Stimulated activated CD4-positive, alpha-beta T cell treated with anti-CD3 and anti-CD28 coated beads, Interleukin-1b, Interleukin-23, amount 100 ng/mL, for 1 hour (primary cell): ENCODE measurements at places on chromosomes 3 and 15.

GRCh38 chr3:69560818-69561217, 174.9 kb upstream of the FRMD4B start:
- DNase-seq = no peak

DNA sequence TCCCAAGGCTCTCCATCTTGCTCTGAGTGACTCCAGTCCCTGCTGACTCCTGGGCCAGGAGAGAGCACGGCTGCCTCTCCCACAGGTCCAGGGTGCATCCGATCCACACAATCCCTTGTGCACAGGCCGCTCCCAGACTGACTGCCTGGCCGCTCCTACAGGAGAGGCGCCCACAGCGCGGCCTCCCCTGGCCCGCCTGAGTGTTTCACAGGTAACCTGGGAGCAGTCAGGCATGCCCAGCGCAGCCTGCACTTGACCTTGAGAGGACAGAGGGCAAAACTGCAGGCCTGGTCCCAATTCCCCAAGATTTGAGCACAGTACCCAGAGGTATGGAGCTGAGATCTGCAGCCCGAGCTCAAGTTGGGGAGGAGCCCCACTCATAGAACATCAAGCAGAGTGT, 490.2 kb downstream of the CNTN6 start:
- DNase-seq = no peak

- DNase-seq = no peak
Observed at GRCh38 chr3:154972951-154973350, 107.2 kb upstream of the MME start.

GRCh38 chr3:139617672-139618268, 60.0 kb downstream of the NMNAT3 start:
- no peak for DNase-seq

GRCh38 chr3:46213201-46213600, 5.1 kb upstream of the CCR1 start:
- DNase-seq = no peak

DNA sequence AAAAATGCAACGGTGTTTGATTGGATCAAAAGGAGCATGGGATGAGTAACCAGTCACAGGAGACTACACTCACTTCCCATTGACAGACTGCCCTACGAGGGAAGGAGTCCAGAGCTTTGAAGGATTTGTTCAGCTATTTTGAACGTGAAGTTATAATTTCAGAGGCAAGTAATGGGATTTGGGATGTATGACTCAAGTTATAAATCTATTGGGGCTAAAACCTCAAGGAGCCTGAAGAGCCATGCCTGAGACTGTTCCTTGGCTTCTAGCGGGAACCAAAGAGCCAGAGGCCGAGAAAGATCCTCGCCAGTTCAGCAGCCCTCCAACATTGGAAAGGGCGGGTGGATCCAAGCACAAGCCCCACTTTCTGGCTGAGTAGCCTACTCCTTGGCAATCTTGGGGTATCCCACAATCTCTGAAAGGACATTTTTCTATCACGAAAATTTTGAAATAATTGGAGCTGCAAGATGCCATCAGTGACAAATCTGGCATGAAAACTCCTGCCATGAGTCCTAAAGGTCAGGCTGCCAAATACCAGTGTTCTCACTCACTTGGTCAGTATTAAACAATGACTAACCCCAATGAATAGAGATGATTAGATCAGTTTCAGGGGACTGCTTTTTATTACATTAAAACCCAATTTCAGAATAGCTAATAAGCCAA, 48.6 kb upstream of the SLCO2A1 start:
- no peak for DNase-seq

DNA sequence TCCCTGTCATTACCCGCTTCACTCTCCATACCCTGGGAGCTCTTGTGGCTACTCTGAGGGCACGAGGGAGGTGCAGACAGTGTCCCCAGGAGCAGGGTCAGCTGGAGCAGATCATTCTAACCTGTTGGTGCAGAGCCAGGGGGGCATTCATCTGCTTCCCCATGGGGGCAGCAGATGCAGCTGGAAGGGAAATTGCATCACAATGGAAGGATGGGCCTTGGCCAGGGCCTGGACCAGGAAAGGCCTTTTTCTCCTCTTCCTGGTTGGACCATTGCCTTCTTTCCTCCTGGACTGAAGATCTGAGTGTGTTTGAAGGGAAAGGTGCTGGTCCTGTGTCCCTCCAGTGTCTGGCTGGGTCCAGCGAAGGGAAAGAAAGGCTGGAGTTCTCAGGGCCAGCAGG, 55.7 kb downstream of the EPHB1 start:
- DNase-seq = no peak

DNA sequence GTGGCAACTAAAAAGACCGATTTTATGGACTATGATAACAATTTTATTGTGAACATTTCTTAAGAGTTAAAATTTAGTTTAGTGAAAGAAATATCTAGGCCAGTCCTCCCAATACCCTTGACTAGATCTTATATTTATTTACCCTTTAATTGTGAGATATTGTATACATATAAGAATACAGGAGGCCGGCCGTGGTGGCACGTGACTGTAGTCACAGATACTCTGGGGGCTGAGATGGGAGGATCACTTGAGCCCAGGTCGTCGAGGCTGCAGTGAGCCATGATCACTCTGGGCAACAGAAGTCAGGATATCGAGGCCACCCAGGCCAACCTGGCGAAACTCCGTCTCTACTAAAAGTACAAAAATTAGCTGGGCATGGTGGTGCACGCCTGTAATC, 756 bp upstream of the RMDN3 start:
- no peak for DNase-seq

GRCh38 chr15:75763137-75763611, 50.5 kb upstream of the CSPG4 start:
- DNase-seq = no peak

GRCh38 chr3:186997061-186997460, 66.7 kb downstream of the ST6GAL1 start:
- DNase-seq = no peak

GRCh38 chr3:175207361-175207760, 348.2 kb downstream of the NAALADL2 start:
- no peak for DNase-seq

GRCh38 chr3:190886945-190887344, 24.5 kb upstream of the GMNC start:
- no peak for DNase-seq

DNA sequence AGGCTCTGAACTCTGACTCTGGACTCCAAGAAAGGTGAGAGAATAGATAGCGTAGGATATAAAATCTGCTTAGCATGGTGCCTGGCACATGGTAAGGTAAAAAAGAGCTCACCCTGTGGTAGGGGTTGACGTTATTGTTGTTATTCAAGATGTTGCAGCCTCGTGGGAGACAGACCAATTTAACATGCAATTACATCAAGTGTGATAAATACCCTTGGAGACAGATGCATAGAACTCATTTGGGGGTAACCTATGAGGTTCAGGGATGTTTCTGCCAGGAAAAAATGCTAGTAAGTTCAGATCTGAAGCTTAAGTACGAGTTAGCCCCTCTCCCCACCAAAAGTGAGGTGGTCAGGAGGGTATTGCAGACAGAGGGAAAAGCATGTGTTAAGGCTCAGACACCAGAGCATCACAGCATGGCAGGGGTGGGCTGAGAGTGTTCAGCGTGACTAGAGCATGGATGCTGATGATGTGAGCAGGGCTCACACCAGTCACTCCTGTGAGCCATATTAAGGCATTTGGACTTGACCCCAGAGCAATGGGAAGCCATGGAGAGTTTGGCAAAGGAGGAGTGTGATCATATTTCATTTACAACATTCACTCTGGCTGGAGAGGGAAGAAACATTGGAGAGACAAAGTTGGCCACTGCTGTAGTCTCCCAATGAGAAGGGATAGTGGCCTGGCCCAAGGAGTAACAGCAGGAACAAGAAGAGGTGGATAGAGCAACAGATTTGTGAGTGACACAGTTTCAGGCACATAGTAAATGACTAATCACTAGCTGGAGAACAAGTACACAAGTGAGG, 181.0 kb downstream of the UACA start:
- no peak for DNase-seq

DNA sequence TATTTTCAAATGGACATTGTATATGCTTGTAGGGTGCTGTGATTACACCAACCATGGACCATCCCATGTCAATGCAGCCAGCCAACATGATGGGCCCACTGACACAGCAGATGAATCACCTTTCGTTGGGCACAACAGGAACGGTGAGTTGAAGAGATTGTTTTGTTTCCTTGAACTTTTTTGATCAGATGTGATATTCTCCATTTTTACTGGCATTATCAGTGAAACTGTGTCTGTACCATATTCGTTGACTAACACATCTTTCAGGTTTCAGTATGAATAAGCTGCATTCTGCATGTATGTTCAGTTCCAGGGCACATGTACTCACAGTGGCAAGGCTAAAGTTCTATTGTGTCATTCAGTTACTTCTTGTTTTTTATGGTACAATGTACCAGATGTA, 655.2 kb downstream of the RBMS3 start:
- DNase-seq = no peak

DNA sequence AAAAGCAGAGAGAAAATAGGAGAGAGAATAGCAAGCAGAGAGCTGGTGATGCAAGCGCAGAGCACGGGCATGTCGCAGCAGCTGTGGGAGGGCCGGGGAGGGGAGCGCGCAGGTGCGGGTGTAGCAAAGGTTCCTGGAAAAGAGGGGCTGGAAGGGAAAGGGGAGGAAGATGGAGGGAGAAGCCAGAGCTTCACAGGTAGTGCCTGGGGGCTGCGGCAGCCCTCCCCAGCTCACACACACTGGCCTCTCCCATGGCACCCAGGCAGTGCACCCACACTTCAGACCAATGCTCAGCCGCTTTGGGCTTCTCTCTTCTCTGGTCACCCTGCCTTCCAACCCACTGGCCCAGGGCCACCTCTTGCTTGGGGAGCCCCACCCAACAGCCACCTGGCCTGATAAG, 72.1 kb downstream of the ADAMTS7 start:
- no peak for DNase-seq

- DNase-seq = no peak
Observed at GRCh38 chr15:38888701-38889221, 324.1 kb upstream of the RASGRP1 start.

DNA sequence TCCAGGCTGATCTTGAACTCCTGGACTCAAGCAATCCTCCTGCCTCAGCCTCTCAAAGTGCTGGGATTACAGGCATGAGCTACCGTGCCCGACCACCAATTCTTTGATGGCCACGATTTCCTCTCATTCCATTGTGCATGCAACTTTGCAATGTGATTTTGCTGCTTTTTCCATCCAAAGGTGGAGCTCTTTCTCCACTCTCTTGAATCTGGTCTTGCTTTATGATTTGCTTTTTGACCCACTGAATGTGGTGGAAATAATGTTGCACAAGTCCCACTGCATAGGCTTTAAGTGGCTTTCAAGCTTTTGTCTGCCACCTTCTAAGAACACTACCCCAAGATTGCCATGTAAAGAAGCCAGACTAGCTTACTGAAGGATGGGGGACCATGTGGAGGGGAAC, 10.6 kb downstream of the RPS27L start:
- no peak for DNase-seq

DNA sequence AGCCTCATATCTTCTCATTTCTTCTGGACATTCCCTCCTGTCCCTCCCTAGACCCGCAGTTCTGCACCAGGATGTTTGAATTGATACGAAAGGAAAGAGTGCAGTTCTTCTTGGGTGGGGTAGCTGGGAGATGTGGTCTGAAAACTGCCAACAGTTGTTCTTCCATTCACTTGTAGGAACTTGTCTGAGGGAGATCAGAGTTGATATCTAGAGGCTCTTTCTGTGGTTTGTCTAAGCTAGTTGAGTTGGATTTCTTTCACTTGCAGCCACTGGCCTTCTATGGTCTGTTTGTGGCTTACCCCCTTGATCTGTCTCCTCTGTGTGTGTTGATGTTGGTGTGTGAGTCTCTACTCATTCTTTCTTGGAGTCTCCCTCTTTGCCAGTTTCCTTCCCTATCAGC, 42.5 kb upstream of the PIK3CB start:
- no peak for DNase-seq

DNA sequence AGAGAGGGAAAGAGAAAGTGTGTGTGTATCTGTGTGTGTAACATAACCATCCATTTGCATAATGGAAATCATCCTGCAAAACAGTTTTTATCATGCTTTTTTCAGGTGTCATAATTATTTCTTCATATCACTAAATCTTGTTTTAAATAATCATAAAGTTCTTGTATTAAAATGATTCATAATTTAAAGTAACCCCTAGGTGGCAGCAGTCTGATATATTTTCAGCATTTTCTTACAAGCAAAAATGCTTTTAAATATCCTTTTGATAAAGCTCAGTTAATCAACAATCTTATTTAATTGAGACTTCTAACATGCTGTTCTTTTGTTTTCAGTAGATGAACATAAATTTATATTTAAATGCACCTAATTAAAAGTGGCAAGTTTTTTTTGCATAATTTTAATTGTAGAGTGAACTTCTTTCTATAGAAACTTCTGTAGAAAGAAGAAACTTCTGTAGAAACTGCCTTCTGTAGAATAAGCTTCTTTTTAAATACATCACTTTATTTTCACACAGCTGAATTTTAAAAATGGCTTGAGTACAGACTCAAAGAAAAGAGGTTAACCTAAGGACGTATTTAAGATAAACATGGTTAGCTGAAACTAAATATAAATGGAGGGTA, 72.5 kb downstream of the OPA1 start:
- DNase-seq = no peak

- DNase-seq = no peak
Observed at GRCh38 chr3:115218859-115219258, 71.8 kb upstream of the ZBTB20 start.

DNA sequence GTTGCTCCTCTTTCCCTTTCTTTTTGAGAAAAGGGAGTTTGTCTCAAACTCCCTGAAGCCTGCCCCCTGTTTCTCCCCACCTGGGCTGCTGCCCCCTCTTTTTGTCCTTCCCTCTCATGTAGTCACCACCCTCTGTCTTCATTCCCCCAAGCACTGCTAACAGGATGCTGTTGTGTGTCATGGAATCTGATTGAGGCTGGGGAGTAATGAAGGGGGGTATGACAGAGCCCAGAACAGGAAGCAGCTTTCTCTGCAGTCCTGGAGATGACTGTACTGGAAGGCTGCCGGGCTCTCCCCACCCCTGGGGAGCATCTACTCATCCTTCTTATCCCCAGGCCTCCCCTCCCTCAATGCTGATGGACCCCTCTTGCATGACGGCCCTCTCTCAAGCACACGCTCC, 181.6 kb downstream of the ABHD5 start:
- DNase-seq = no peak

DNA sequence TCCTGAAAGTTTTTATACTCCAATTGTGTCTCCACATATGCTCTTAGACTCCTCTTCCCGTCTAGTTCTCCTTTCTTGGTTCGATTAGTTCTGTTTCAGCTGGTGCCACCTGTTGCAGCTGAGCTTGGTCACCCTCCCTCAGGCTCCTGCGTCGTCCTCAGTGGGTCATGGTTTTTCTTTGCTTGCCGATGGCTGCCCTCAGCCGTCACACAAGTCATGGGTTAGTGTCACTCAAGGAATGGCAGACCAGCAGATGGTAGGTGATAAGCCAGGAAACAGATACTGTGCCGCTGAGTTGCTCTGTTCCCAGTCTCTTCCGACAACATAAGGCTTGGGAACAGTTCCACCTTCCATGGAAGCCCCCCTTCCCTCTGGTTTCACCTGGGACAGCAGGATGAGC, 109.9 kb downstream of the IGF1R start:
- no peak for DNase-seq

- DNase-seq = no peak
Observed at GRCh38 chr15:67554580-67554979, 12.1 kb downstream of the MAP2K5 start.
